Glutamatergic neuron (in vitro differentiated cells): ENCODE measurements at places on chromosomes 13 and 19. TPM values are rescaled to one million over a fixed set of nuclear protein-coding genes. Genes with fewer than 3 reads are reported as not detected.

MAST1 gene
- total RNA-seq, result 230 TPM

- H3K27me3 ChIP-seq, result peaks cover 24% of the 10 kb centered on the region
- no peaks in the 10 kb centered on the region for H3K36me3 ChIP-seq
- peak; percentile 68 for DNase-seq
- peaks cover 4% of the 10 kb centered on the region for H3K4me1 ChIP-seq
- H3K4me3 ChIP-seq, result peak overlapping the region; percentile 76
- H3K27ac ChIP-seq, result peak overlapping the region; percentile 85
Measured at GRCh38 chr19:7870571-7871436, 3.4 kb downstream of the PRR36 start.

POU2F2 gene
- 53.4 TPM for total RNA-seq

DNA sequence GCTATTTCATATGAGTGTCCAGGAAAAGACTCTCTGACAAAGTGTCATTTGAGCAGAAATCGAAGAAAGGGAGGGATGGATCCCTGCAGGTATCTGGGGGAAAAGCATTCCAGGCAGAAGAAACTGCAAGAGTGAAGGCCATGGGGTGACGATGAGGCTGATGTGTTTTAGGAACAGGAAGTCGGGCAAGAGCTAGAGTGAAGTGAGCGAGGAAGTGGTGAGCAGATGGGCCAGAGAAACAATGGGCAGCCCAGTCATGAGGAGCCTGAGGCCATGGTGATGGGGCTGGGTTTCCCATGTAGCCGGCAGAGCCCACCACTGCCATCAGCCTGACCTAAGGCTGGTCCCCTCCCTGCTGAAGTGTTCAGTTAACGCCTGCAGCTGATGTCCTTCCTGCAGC lies 150.2 kb downstream of the TNFSF13B start:
- H3K27ac ChIP-seq, result no peak overlapping the region
- H3K36me3 ChIP-seq, result peaks cover 5% of the 10 kb centered on the region
- DNase-seq, result no peak

FAAP24 gene
- 1.4 TPM for total RNA-seq

DNA sequence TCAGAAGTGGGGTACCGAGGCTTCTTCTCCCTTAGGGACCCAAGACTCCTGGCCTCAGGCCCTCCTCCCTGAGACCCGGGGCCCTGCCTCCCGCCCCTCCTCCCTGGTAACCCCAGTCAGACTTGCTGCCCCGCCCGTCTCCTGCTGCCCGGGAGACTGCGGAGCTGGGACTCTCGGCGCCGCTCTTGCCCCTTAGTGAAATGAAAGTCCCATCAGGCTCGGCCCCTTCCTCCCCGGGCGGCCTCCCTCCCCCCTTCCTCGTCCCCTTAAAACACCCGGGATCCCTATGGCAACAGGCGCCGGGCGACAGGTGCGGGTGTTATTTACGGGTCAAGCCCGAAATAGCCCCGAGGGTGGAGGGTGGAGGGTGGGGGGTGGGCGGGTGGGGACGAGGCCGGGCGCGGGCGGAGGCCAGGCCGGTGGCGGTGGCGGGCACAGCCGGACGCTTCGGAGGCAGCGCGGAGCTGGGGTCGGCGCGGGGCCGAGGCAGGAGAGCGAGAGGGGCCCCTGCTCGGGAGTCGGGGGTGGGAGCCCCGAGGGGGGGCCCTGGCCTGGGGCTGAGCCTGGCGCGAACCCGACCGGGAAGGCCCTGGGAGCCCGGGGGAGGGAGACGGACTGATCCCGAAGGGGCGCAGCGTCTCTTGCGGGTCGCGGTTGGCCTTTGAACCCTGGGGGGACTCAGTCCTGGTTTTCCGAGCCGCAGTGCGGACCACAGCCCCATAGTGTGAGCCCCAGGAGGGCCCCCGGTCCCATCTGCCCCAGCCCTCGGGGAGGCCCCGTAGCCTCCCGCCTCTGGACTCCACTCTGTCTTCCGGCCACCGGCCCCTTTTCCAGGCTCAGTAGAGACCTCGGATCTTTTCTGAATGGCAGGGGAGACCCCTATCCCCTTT lies at the start of gene CACNG6:
Gene CACNG6 (plus strand): TSS at position 414 of the 890 bp plus-strand sequence. CDS start 1,241 bp downstream, outside the sequence.
- H3K27me3 ChIP-seq, result peaks cover 10% of the 10 kb centered on the region
- peak within 1 kb of the TSS; percentile 70 for H3K4me3 ChIP-seq
- no peaks in the 10 kb centered on the region for H3K36me3 ChIP-seq
- DNase-seq, result peak; percentile 54
- no peak within 1 kb of the TSS for H3K27ac ChIP-seq
- H3K4me1 ChIP-seq, result peaks cover 6% of the 10 kb centered on the region

RASL11A gene
- 1.8 TPM for total RNA-seq

SLC46A3 gene
- 2.3 TPM for total RNA-seq

- peak overlapping the region; percentile 44 for H3K4me3 ChIP-seq
- peak overlapping the region; percentile 60 for H3K27ac ChIP-seq
- DNase-seq, result no peak
Measured at GRCh38 chr13:42753697-42754096, 27.7 kb upstream of the FAM216B start.

- H3K4me3 ChIP-seq, result peak overlapping the region; percentile 97
- no peak for DNase-seq
Measured at GRCh38 chr13:49246850-49247642, 679 bp upstream of the CDADC1 start.

CYP2S1 gene
- total RNA-seq, result 6.0 TPM

KLK2 gene
- total RNA-seq, result not detected

VSTM1 gene
- total RNA-seq, result not detected

GRCh38 chr19:5996623-5997320 lies 18.8 kb upstream of the RANBP3 start:
- peaks cover 5% of the 10 kb centered on the region for H3K27me3 ChIP-seq
- no peaks in the 10 kb centered on the region for H3K36me3 ChIP-seq
- H3K4me3 ChIP-seq, result no peak overlapping the region
- peaks cover 9% of the 10 kb centered on the region for H3K4me1 ChIP-seq

DNA sequence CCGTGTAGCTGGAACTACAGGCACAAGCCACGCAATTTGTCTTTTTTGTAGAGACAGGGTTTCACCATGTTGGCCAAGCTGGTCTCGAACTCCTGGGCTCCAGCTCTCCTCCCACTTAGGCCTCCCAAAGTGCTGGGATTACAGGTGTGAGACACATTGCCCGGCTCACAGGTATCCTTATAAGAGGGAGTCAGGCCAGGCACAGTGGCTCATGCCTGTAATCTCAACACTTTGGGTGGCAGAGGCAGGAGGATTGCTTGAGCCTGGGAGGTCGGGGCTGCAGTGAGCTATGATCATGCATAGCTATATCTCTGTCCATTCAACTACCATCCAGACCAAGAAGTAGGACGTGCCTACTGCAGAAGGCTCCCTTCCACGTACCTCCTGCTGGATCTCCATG lies 10.2 kb upstream of the IGLON5 start:
- no peak overlapping the region for H3K4me3 ChIP-seq
- H3K36me3 ChIP-seq, result peaks cover 4% of the 10 kb centered on the region
- no peak overlapping the region for H3K27ac ChIP-seq

IL17D gene
- 1.3 TPM for total RNA-seq

- no peaks in the 10 kb centered on the region for H3K36me3 ChIP-seq
- no peak overlapping the region for H3K27ac ChIP-seq
- peaks cover under 1% of the 10 kb centered on the region for H3K27me3 ChIP-seq
- no peak for DNase-seq
- H3K4me1 ChIP-seq, result no peaks in the 10 kb centered on the region
Measured at GRCh38 chr13:73464758-73465616, 406.2 kb downstream of the KLF5 start.

EBPL gene
- 26.4 TPM for total RNA-seq

ELL gene
- 11.6 TPM for total RNA-seq

GRCh38 chr13:110874508-110874960 lies 40.3 kb downstream of the ANKRD10 start:
- H3K4me1 ChIP-seq, result peaks cover 8% of the 10 kb centered on the region
- H3K27ac ChIP-seq, result no peak overlapping the region
- DNase-seq, result peak; percentile 83
- peak overlapping the region; percentile 90 for H3K4me3 ChIP-seq
- peaks cover 3% of the 10 kb centered on the region for H3K27me3 ChIP-seq
- no peaks in the 10 kb centered on the region for H3K36me3 ChIP-seq

ZNF578 gene
- 4.1 TPM for total RNA-seq

- H3K36me3 ChIP-seq, result peaks cover 5% of the 10 kb centered on the region
- DNase-seq, result no peak
- H3K4me1 ChIP-seq, result peaks cover 31% of the 10 kb centered on the region
- H3K4me3 ChIP-seq, result no peak overlapping the region
- H3K27ac ChIP-seq, result no peak overlapping the region
- H3K27me3 ChIP-seq, result peaks cover 11% of the 10 kb centered on the region
Measured at GRCh38 chr13:31121379-31122140, 40.1 kb downstream of the HSPH1 start.

DNA sequence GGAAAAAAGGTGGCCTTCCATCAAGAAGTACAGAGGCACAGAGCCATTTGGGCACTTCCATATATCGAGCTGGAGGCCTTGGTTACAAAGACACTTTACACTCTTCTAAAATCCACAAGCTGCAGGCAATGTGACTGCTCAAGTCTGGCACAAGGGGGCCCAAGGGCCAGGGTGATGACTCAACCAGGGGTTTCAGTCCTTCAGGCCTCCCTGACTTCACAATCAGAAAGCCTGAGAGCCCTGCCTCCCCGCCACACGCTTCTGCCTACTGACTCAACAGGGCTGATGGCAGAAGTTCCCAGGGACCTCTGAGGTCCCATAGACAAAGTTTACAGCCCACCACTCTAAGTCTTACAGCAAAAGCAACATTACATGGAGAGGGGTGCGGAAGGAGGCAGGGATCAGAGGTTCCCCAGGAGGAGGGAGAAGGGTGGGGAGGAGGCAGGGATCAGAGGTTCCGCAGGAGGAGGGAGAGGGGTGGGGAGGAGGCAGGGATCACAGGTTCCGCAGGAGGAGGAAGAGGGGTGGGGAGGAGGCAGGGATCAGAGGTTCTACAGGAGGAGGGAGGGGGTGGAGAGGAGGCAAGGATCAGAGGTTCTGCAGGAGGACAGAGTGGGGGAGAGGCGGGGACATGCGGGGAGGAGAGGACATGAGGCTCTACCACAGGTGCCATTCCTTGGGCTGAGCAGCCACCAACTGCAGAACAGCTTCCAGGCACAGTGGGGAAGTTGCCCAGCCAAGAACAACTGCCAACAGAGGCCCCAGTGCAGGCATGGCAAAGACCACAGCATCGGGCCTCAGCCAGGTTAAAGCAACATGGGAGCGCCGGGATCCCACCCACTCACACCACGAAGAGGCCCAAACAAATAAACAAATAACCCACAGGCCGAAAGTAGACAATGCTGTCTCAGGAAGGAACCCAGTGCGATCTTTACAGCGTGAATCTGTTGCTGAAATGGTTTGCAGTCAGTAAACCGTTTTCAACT lies 52.0 kb downstream of the SLC7A1 start:
- peaks cover 3% of the 10 kb centered on the region for H3K27me3 ChIP-seq
- no peak overlapping the region for H3K27ac ChIP-seq
- no peak overlapping the region for H3K4me3 ChIP-seq
- H3K36me3 ChIP-seq, result peaks cover 7% of the 10 kb centered on the region
- peaks cover 15% of the 10 kb centered on the region for H3K4me1 ChIP-seq
- DNase-seq, result no peak

DNA sequence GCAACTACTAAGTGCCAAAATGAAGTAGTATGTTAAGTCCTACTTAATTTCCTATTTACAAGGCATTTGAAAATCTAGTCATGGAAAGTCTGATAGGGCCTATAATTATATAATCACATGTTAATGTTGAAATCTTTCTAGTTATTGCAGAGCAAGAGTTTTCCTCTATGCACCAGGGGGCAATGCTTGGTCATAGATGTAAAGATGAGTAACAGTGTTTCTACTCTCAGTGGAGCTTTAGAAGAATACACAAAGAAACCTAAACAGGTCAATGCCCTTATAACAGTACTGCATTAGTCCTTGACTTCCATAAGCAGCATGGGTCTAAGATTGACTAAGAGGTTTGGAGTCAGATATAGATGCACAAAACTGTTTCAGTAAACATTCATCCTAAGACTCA lies 218.7 kb downstream of the KCTD12 start:
- peaks cover 5% of the 10 kb centered on the region for H3K4me1 ChIP-seq
- H3K27me3 ChIP-seq, result no peaks in the 10 kb centered on the region
- no peaks in the 10 kb centered on the region for H3K36me3 ChIP-seq
- H3K27ac ChIP-seq, result no peak overlapping the region
- DNase-seq, result no peak
